Tongue (tissue), 3 donors: ENCODE measurements at places on chromosomes 2 and 18.

- DNase-seq: no peak
These were observed 185.1 kb downstream of the NOL4 start for GRCh38 chr18:34039611-34040010.

GRCh38 chr18:30920351-30920750 is 122.2 kb downstream of the DSC3 start:
- DNase-seq: no peak

- DNase-seq: no peak
These were observed 55.4 kb downstream of the VAPA start for GRCh38 chr18:9969247-9969646.

- DNase-seq: peak; percentile 5
These were observed 49.5 kb upstream of the POLE4 start for GRCh38 chr2:74908748-74909444.

DNA sequence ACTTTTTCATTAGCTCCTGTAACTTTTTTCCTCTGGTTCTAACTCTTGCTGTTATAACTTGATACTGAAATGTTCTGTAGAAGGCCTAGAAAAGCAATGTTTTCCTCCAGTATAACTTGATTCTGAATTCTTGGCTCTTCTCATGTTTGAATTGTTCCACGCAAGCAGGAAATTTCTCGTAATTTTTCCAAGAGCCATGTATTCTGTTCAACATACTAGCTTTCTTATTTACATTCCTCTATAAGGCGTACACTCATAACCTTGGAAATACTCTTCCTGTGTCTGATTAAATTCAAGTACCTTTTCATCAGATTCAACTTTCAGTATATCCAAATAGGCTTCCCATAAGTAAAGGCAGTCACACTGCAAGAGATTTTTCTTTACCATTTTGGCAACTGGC is 109.1 kb downstream of the SMAD2 start:
- peak; percentile 8 for DNase-seq

DNA sequence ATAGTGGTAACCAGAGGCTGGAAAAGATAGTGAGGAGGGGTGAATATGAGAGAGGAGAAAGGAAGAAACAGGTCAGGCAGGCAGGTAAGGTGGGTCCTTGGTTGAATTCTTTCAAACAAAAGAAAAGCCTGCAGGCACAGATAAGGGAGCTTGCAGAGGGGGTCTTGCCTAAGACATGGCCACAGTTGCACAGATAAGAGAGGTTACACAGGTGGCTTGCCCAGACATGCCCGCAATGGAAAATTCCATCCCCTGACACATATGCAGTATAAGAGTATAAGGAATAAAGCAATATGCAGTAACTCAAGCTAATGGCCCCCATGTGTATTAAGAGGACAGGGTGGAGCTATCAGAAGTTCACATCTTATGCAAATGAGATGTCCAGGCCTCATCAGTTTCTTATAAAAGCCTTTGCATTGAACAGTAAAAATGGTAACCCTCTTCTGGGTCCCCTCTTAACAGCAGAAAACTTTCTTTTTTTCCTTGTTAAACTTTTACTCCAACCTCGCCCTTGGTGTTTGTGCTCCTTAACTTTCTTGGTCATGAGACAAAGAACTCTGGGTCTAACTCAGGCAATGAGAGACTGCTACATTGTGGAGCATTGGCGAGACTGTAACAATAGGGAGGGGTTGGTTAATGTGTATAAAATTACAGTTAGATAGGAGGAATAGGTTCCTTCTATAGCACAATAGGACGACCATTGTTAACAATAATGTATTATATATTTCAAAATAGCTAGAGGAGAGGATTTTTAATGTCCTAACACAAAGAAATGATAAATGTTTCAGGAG is 764.6 kb downstream of the TSN start:
- DNase-seq: no peak

- peak; percentile 66 for DNase-seq
These were observed 752 bp downstream of the MGAT4A start for GRCh38 chr2:98730053-98730706.

- DNase-seq: no peak
These were observed 18.1 kb downstream of the TEX51 start for GRCh38 chr2:126916744-126917143.

DNA sequence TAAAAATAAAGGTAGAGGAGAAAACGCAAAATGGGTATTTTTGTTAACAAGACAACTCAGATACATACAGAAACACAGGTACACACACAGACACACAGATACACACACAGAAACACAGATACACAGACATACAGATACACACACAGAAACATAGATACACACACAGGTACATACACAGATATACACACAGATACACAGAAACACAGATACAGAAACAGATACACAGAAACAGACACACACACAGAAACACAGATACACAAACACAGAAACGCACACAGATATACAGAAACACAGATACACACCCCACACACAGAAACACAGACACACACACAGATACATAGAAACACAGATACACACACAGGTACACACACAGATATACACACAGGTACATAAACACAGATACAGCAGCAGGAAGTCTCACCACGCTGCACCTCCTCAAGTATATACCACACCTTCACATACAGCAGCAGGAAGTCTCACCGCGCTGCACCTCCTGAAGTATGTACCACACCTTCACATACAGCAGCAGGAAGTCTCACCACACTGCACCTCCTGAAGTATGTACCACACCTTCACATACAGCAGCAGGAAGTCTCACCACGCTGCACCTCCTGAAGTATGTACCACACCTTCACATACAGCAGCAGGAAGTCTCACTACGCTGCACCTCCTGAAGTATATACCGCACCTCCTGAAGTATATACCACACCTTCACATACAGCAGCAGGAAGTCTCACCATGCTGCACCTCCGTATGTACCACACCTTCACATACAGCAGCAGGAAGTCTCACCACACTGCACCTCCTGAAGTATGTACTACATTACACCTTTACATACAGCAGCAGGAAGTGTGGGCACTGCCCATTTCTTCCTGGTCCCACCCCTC is 250.5 kb downstream of the HDAC4 start:
- DNase-seq: no peak

- DNase-seq: peak; percentile 13
These were observed 51.5 kb downstream of the DNAJC10 start for GRCh38 chr2:182767578-182767977.

- peak; percentile 95 for DNase-seq
These were observed 26.6 kb downstream of the SPTBN1 start for GRCh38 chr2:54482715-54483114.

DNA sequence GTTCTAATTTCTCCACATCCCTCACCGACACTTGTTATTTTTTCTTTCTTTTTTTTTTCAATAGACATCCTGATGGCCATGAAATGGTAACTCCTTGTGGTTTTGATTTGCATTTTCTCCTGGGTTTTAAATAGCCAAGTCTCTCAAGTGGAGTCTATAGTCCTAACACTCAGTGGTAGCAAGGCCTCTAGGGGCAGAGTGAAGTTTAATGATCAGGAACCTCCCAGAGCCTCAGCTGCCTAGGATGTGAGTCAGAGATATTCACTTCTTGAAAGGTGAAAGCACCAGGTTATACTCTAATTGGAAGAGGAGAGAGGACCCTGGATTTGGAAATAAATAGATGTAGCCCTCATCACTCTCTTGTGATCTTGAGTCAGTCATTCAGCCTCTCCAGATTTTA is 62.7 kb upstream of the CAPN13 start:
- no peak for DNase-seq

DNA sequence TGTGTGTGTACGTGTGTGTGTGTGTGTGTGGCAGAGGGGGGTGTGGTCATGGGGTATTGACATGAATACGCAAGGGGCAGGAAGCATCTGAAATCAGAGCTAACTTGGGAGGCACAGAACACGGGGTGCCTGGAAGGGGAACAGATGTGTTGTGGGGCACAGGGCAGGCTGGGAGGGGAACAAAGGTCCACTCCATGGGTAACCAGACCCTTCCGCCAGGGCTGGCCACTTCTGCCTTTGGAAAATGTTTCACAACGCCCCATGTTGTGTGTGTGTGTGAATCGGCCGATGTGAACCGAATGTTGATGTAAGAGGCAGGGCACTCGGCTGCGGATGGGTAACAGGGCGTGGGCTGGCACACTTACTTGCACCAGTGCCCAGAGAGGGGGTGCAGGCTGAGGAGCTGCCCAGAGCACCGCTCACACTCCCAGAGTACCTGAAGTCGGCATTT is at the start of gene SLC11A1:
SLC11A1 (plus strand) TSS at position 358 of the 451 bp plus-strand sequence. CDS start 96 bp downstream, outside the sequence.
- no peak for DNase-seq

GRCh38 chr2:160433466-160434140 is 60.0 kb downstream of the RBMS1 start:
- no peak for DNase-seq
